ENCODE measurements at places on chromosomes 4 and X. TPM values are rescaled to one million over a fixed set of nuclear protein-coding genes. Genes with fewer than 3 reads are reported as not detected.

Gene CT47A1
- not detected for total RNA-seq

Gene CEP44
- 20.7 TPM for total RNA-seq

Gene POLN
- total RNA-seq, result 2.3 TPM

Gene SSX3
- total RNA-seq, result not detected

Gene UGT8
- not detected for total RNA-seq

Gene FGF5
- 2.3 TPM for total RNA-seq

Gene GYPE
- total RNA-seq, result 0.74 TPM

Gene C4orf50
- total RNA-seq, result not detected

Gene KIT
- 0.43 TPM for total RNA-seq

Gene CFAP99
- total RNA-seq, result 0.18 TPM

Gene GCNA
- total RNA-seq, result 1.5 TPM

Gene FAM184B
- total RNA-seq, result under 0.01 TPM
